ENCODE measurements at places on chromosomes 12 and 14.

GRCh38 chr12:47082283-47082682 is 2.5 kb upstream of the AMIGO2 start:
- no peak for DNase-seq

DNA sequence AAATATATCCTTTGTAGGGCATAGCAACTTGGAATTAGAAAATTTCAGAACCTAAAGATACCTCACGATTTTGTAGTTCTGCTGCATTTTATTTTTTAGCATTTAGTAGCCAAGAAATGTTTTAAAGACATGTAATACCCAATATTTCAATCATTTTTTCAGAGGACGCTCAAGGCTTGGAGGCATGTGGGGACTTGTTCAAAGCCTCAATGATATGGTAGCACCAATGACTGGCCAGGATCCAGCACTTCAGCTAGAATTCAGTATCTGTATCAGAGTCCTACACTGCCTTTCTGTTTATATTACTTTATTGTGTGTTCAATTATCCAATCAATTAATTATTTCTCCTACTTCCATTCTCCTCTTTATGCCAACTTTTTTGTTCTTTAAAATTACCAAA is 154.8 kb upstream of the NEDD1 start:
- DNase-seq: no peak

GRCh38 chr12:78406828-78407227 is 457.7 kb upstream of the SYT1 start:
- DNase-seq: no peak

- no peak for DNase-seq
Measured at GRCh38 chr12:103560604-103561101, 26.4 kb upstream of the STAB2 start.

DNA sequence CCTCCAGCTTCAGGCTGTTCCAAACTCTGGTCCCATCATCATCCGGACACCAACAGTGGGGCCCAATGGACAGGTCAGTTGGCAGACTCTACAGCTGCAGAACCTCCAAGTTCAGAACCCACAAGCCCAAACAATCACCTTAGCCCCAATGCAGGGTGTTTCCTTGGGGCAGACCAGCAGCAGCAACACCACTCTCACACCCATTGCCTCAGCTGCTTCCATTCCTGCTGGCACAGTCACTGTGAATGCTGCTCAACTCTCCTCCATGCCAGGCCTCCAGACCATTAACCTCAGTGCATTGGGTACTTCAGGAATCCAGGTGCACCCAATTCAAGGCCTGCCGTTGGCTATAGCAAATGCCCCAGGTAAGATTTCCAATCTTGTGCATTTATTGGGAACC is 3.3 kb downstream of the SP1 start:
- no peak for DNase-seq

DNA sequence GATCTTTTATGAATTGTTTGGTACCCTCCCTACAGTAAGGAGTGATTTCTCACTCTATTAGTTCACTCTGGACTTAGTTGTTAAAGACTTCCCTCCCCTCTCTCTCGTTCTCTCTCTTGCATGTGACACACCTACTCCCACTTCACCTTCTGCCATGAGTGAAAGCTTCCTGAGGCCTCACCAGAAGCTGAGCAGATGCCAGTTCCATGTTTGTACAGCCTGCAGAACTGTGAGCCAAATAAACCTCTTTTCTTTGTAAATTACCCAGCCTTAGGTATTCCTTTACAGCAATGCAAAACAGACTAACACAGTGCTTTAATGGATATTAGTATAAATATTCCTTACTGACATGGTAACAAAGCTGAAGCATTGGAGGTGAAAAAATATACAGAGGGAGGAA is 187.7 kb downstream of the SSPN start:
- no peak for DNase-seq
